Esophagus muscularis mucosa (tissue), 4 donors: ENCODE measurements at places on chromosomes 13 and 19. TPM values are rescaled to one million over a fixed set of nuclear protein-coding genes. Genes with fewer than 3 reads are reported as not detected.

DNA sequence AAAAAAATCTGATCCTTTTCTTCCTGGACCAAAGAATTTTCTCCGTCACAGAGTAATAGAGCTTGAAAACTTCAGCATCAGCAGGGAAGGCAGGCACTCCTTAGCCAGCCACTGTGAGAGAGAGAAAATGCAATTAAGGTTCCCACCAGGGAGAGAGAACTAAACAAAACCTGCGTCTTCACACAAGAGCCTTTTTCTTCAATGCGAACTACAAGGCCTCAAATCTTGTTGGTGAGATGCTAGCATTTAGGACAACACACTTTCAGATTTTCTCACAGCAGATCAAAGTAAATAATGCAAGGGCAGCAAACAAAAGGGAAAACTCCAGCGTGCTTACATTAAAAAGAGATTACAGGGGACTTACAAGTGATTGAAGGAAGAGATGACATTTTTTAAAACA lies 80.1 kb downstream of the DACH1 start:
- no peak for DNase-seq

- no peak for DNase-seq
Measured at GRCh38 chr19:17348700-17349099, 11.3 kb downstream of the GTPBP3 start.

- no peak for DNase-seq
Measured at GRCh38 chr19:34838248-34838647, 65.2 kb upstream of the ZNF599 start.

SWSAP1 gene
- 1.6 TPM for total RNA-seq
